ENCODE measurements at places on chromosomes 5 and 9.
A peak's percentile ranks its signal among the peaks of the same experiment; 100 is the strongest.

- DNase-seq, result no peak
Measured at GRCh38 chr9:117987945-117988344, 283.7 kb downstream of the TLR4 start.

DNA sequence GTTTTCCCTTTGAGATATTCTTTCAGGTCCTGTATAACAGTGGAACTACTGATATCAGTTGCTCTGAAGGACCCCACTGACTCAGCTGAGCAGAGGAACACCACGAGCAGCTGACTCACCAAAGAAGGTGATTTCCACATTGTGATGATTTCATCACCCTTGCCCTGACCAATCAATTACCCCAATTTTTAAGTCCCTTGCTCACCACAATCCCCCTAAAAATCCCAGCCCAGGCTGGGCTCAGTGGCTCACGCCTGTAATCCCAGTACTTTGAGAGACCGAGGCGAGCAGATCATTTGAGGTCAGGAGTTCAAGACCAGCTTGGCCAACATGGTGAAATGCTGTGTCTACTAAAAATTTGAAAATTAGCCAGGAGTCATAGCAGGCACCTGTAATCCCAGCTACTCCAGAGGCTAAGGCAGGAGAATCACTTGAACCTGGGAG lies 125.3 kb upstream of the ABCA1 start:
- DNase-seq, result peak; percentile 6

GRCh38 chr9:5552301-5552700 lies 42.0 kb downstream of the PDCD1LG2 start:
- DNase-seq, result no peak

DNA sequence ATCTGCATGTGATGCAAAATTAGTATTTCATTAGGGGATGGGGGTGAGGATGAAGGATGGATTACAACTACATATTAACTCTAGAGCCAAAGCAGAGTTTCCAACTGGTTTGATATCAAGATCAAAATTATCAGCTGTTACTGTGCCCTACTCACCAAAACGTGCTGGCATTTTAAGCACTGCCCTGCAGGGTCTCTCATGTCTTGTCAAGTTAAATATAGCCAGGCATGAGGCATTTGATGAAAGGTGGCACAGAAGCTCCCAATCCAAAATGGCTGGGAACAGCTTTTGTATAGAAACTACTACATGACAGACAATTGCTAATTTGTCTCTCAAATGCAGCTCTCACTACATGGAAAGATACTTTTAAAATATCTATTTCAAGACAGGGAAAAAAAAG lies 27.1 kb upstream of the CAAP1 start:
- DNase-seq, result no peak

- DNase-seq, result no peak
Measured at GRCh38 chr5:5380298-5380697, 42.2 kb upstream of the ICE1 start.

- DNase-seq, result no peak
Measured at GRCh38 chr9:68877219-68877618, 136.7 kb downstream of the PRKACG start.

GRCh38 chr5:177609076-177610059 lies 9.4 kb downstream of the B4GALT7 start:
- DNase-seq, result no peak

- DNase-seq, result no peak
Measured at GRCh38 chr9:84970432-84970831, 300.9 kb downstream of the NTRK2 start.

- no peak for DNase-seq
Measured at GRCh38 chr9:98869078-98869745, 61.7 kb downstream of the GALNT12 start.

- no peak for DNase-seq
Measured at GRCh38 chr9:7984203-7984602, 184.6 kb upstream of the DMAC1 start.

- DNase-seq, result no peak
Measured at GRCh38 chr9:117425566-117425965, 10.7 kb upstream of the ASTN2 start.

GRCh38 chr5:67878933-67879332 lies 336.6 kb upstream of the PIK3R1 start:
- DNase-seq, result no peak

GRCh38 chr5:72351376-72351775 lies 31.2 kb downstream of the PTCD2 start:
- no peak for DNase-seq

- no peak for DNase-seq
Measured at GRCh38 chr9:38226491-38226951, 157.5 kb upstream of the SHB start.

DNA sequence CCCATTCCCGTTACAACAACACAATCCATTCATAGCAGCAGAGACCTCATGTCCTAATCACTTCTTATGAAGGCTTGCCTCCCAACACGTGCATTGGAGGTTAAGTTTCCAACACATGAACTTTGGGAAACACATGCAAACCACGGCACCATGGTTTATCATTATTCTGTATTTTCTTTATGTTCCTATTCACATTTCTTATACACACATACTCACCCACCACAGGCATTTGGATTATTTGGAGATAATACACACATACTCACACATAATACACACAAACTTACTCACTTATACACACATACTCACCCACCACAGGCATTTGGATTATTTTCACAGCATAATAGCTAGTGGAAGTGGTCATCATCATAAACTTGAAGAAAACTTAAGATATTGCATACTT lies 75.6 kb downstream of the C7 start:
- no peak for DNase-seq

All from stimulated activated CD4-positive, alpha-beta T cell treated with anti-CD3 and anti-CD28 coated beads, Interleukin-1b, Interleukin-23, amount 100 ng/mL, for 1 hour (primary cell).